ENCODE measurements at places on chromosomes 4 and X. TPM values are rescaled to one million over a fixed set of nuclear protein-coding genes. Genes with fewer than 3 reads are reported as not detected.

MAGEA8 gene
- total RNA-seq = not detected

KLHL2 gene
- 5.2 TPM for total RNA-seq

ZNF630 gene
- 2.1 TPM for total RNA-seq

TFE3 gene
- 8.4 TPM for total RNA-seq

NUP62CL gene
- 1.6 TPM for total RNA-seq

XAGE1A gene
- not detected for total RNA-seq

SMIM10 gene
- total RNA-seq = 2.1 TPM

HPGDS gene
- 7.3 TPM for total RNA-seq

DCLK2 gene
- total RNA-seq = 7.3 TPM

RADX gene
- total RNA-seq = 1.0 TPM

TBX22 gene
- under 0.01 TPM for total RNA-seq

TBC1D8B gene
- total RNA-seq = 8.4 TPM

MAGEE2 gene
- total RNA-seq = not detected

TRMT10A gene
- total RNA-seq = 5.7 TPM

XG gene
- 3.1 TPM for total RNA-seq

POF1B gene
- total RNA-seq = under 0.01 TPM

ZBED1 gene
- 25.6 TPM for total RNA-seq

PHOX2B gene
- not detected for total RNA-seq

MECP2 gene
- 10.4 TPM for total RNA-seq

BCORL1 gene
- 5.2 TPM for total RNA-seq

SASH3 gene
- total RNA-seq = 2.6 TPM

SORCS2 gene
- 3.1 TPM for total RNA-seq

CD99 gene
- 122 TPM for total RNA-seq

MUC7 gene
- total RNA-seq = not detected

HSFX2 gene
- 0.52 TPM for total RNA-seq

USP51 gene
- 1.6 TPM for total RNA-seq

NMU gene
- not detected for total RNA-seq

NAT8L gene
- total RNA-seq = 1.0 TPM

COL4A6 gene
- 1.0 TPM for total RNA-seq

GABRE gene
- total RNA-seq = 41.8 TPM

TLR10 gene
- total RNA-seq = 0.52 TPM

ADGRA3 gene
- total RNA-seq = 92.4 TPM

INTS12 gene
- total RNA-seq = 19.3 TPM

HSFX1 gene
- under 0.01 TPM for total RNA-seq

CYP4V2 gene
- 5.7 TPM for total RNA-seq

CENPVL2 gene
- total RNA-seq = not detected

NAAA gene
- total RNA-seq = 13.0 TPM

MGARP gene
- not detected for total RNA-seq

MGST2 gene
- 37.6 TPM for total RNA-seq

MSN gene
- total RNA-seq = 57.9 TPM

UBQLN2 gene
- 8.4 TPM for total RNA-seq
